NCI-H524 treated with DMSO at 0.1 percent for 48 hours (cell line): ENCODE measurements at places on chromosomes 2 and 18.

DNA sequence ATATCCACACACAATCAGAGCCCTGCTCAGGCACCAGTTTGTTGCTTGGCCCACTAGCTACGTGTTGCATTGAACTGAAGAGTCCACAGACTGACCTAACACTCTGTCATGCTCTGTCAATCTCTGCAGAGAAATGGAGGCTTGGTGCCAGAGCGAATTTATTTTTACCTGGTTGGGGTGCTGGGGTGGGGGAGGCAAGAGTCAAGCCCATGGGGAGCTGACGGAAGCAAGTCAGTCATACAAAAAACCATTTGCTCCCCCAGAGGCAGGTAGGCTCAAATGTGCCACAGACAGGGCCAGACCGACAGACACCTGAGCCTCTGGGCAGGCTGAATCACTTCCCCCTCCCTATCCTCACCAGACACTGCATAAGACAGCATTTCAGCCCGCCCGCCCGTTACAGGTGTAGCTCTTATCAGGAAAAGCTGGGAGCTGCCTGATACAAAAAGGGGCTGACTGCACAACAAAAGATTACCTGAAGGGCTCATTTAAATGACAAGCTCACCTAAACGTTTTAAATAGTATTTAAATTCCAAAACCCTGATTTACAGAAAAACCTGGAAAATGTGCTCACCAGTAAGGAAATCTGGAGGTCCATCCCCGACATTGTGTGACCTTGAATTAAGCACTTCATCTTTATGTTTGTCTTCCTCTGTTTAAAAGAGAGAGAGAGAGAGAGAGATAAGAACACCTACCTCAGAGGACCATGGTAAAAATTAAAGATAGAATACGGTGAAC, 2.1 kb upstream of the PCBP1 start:
- DNase-seq: no peak

GRCh38 chr2:30305235-30305634, 73.9 kb downstream of the LBH start:
- DNase-seq: no peak

GRCh38 chr2:215466097-215466909, 30.4 kb upstream of the FN1 start:
- DNase-seq: no peak

DNA sequence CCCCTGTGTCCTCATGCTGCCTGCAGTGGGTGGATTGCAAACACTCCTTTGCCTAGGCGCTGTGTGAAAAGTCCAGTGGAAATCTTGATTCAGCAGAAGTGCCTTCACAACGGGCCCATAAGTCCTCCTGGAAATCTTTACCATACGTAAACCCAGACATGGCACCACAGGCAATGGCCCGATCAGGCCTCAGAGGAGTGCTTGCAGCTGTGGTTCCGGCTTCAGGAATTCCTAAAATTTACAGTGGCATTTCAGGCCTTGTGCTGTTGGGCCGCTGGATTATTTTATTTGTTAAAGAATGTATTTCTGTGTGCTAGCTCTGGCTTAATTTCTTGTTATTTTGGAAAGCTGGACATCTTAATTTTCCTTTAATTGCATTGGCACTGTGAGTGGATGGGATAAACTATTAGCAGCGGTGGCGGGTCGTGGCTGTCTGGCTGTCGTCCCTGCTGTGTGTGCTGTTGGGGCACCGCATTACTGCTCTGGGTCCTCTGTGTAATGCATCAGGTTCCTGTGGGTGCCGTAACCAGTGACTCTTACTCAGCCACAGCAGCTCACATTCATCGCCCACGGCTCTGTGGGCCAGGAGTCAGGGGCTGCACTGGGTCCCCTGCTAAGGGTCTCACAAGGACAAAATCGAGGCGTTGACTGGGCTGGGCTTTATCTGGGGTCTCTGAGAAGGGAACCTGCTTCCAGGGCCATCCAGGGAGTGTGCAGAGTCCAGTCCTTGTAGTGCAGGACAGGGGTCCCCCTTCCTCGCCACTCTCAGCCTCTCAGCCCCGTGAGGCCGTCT, 73.1 kb downstream of the RTP5 start:
- DNase-seq: no peak

DNA sequence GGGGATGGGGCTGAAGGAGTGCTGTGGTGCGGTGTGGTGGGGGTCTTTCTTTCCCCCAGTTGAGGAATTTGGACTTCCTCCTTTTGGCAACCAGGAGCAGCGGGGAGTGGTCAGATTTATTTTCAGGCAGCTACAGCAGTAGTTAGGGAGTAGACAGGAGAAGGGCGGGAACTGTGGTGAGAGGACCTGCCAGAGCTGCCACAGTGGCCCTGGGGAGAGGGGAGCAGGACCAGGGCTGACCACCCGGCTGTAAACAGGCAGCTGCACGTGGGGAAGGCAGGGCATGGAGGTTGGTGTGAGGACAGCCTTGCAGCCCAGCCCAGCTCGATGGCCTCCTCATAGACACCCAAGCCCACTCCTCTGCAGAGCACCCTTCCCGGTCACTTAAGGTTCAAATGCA, 197.2 kb downstream of the GLI2 start:
- no peak for DNase-seq

DNA sequence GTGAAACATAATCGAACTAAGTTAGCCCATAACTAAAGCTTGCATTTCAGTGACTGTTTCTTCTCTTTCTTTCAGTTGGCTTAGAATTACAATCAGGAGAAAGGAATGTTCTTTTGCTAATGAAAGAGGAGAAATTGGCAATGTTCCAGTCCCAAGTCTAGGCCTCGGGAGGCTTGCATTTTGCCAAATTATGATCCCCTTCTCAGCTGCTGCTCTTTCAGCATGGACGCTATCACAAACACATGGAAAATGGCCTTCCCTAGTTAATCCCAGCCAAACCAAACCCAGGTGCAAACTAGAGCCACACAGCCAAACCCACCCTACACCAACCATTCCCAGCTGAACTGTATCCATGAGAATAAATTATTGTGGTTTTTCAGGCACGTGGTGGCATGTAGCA, 605.2 kb upstream of the LRRTM4 start:
- DNase-seq: no peak

- DNase-seq: no peak
These were observed 273.1 kb upstream of the SMIM21 start for GRCh38 chr18:75700561-75700960.

DNA sequence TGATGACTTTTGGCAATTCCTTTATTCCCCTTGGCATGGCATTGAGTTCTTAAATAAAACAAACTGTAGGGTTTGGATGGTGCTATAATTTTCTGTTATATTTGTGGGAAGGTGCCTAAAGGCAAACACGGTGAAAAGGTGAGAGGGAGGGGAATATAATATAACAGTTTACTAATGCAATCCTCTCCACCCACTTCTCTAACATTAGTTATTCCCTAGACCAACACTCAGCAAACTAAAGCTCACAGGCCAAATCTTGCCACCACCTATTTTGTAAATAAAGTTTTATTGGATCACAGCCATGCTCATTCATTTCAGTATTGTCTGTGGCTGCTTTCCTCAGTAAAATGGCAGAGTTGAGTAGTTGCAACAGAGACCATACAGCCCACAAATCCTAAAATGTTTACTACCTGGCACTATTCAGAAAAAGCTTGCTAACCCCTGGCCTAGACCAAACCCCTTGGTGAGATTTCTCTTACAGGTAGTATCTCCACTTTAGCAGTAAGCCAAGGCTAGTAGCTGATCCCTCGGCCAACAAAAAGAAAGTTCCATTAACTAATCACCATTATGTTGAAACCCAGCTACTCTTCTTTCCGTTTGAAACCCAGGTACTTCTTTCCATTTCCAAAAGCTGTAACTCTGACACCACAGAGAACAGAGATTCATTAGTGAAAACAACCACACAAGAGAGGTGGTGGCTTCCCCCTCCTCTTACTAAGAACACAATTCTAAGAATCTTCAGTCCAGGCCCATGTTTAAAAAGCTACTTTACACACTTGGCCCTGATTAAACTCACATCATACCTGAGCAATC, 136.1 kb upstream of the CHAC2 start:
- no peak for DNase-seq

- DNase-seq: no peak
These were observed 233.5 kb upstream of the ZEB2 start for GRCh38 chr2:144753416-144753815.

- no peak for DNase-seq
These were observed 42.4 kb upstream of the MTIF2 start for GRCh38 chr2:55311444-55311870.

DNA sequence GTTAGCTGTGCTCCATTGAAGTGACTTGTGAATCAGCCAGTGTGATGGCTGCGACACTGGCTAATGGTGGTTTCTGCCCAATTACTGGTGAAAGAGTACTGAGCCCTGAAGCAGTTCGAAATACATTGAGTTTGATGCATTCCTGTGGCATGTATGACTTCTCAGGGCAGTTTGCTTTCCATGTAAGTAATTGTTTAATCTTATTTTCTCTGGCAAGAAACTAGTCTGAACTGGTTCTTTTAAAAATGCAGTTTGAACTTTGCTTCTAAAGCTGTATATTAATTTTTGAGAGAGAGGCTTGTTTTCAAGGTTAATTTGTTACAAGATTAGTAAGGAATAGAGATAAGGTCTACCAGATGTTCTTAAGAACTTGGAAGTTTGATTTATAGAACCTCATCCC, 46.7 kb downstream of the GLS start:
- no peak for DNase-seq

GRCh38 chr2:102506743-102507142, 33.7 kb downstream of the SLC9A4 start:
- DNase-seq: no peak

DNA sequence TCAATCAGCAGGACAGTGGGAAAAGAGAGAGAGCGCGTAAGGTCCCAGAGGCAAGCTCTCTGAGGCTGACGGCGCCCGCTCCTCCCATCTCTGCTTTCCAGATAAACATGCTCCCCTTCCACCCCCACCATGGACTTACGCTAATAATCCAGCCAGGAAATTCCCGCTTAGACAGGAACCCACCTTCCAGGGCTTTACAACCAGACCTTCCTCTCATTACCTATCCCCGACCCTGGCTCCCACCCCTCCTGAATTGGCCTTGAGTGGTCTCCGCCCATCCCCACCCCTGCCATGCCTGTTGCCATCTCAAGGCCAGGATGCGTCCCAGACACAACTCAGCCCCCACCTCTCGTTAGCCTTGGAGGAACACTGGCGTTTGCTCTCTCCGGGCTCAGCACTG, 131.1 kb downstream of the SMAD2 start:
- no peak for DNase-seq

DNA sequence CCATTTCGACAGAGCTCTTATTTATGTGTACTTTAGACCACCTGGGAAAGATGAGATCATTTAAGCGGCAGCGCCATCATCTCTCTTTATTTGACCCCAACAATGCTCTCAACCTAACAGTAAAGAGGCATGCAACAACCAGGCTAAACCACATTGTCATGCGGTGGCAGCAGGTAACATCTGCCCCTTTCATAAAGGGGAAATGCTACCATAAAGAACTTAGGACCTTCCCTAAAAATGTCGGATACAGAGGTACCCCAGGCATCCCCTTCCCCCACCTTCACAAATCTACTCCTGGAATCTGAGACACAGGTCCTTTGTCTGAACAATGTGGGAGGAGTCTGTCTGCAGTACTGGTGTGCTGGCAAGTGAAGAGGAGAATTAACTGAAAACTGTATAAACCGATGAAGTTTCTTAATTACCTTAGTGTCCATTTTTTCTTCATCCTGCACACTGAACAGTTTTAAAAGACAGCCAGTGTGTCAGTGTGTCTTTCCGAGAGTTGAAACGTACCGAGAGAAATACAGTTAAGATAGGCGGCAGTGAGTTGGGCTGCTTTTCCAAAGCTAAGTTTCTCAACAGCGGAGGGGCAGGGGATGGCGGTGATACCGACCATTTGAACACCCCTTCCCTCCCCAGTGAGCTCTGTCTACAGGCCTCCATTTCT, 1.9 kb downstream of the MEX3C start:
- DNase-seq: peak; percentile 48

DNA sequence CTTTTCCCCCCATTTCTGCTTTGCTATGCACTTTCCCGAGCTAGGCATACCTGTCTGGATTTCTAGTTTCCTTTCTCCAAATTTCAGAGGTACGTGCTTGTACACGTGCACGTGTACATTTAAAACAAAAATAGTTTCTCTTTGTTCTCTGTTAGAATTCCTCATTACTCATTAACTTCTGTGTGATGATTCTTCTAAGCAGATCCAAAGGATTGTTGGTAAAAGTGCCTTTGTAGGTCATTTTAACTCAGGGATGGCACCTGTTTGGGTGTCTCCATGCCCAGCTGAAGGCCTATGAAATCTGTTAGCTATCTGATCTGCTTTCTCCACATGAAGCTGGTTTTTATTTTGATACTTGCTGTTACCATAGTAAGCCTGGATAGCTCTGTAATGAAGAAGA, 264.3 kb downstream of the LPIN1 start:
- no peak for DNase-seq

DNA sequence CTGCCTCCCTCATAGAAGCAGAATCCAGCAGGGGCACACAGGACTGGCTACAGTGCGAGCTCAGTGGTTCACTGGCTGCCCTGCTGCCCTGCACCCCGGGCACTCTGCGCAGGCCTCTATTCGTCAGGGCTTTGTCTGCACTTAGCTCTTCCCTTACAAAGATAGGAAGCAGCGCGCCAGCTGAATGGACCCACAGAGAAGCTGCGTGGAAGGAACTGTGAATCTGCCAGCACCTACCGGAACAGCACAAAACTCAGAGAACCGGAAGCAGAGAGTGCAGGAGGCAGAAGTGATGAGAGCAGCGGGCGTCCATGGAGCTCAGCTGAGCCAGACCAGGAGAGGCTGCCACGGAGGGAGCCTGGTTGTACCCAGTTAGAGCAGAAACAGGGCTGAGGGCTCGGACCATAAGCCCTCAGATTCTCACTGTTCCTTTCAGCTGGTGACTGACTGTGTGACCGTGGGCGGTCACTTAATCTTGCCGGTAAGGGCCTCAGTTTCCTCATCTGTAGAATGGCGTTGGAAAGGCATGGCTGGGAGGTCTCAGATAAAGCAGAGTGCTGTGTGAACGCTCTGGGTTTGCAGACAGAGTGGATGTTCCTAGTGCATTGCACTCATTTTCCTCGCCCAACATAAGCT, 23.1 kb upstream of the SLC66A3 start:
- no peak for DNase-seq

DNA sequence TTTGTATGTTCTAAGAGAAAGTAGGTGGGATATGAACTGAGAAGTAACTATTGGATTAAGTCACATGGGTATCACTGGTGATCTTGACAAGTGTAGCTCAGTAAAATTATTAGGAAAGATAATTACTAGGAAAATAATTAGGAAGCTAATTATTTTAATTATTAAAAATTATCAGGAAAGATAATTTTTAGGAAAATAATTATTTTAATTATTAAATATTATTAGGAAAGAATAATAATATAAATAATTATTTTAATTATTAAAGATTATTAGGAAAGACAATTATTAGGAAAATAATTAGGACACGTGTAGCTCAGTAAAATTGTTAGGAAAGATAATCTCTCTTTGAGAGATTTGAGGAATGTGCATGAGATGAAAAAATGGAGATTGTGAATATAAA, 623.4 kb upstream of the PIK3C3 start:
- no peak for DNase-seq

GRCh38 chr18:55275039-55275901, 312.7 kb downstream of the TCF4 start:
- DNase-seq: no peak

DNA sequence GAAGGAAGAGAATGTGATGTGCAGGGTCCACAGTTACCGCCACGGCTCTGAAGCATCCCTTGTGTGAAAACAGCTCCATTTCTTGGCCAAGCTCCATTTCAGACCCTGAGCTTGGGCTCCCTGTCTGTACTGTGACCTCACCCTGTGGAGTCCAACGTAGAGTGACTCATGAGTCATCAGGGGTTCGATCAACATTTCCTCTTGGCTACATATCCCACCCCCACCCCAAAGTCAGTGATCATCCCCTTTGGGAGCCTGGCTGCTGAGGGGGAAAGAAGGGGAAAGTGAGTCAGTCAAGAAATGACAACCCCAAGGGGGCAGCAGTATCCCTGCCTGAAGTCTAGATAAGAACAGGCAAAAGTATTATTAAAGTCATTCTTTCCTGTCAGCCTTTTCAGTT, 62.2 kb downstream of the PAPOLG start:
- DNase-seq: no peak
